ENCODE measurements at places on chromosomes 11 and 22. TPM values are rescaled to one million over a fixed set of nuclear protein-coding genes. Genes with fewer than 3 reads are reported as not detected.

Gene OR51L1
- total RNA-seq, result not detected

Gene TSPAN18
- total RNA-seq, result 1.1 TPM

Gene SERHL2
- 1.8 TPM for total RNA-seq

Gene MYOD1
- not detected for total RNA-seq

GRCh38 chr22:38923463-38924346 lies 33.7 kb upstream of the APOBEC3A start:
- H3K27me3 ChIP-seq, result peaks cover 40% of the 10 kb centered on the region
- H3K36me3 ChIP-seq, result no peaks in the 10 kb centered on the region
- DNase-seq, result no peak

DNA sequence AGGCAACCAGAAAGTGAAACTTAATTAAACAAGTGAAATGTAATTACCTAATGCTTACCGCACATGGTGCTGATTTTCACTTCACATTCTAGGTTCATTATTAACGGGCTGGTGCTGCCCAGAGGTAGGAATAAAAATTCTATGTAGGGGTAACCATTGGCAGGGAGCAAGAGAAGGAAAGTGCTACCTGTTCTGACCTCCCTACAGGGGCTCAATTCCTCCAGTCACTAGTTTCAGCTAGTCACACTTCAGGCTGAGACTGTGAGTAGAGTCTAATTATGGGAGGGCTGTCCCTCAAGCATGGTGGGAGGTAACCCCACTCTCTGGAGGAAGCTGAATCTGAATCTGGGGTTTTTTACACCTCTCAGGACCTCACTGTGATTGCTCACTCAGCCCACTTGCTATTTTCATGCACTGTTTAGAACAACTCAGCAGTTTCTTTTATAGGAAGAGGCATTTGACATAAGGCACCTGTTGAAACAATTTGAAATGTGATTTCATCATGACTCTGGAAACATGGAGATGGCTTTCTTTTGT lies 75.4 kb downstream of the MAML2 start:
- no peak overlapping the region for H3K4me3 ChIP-seq
- no peaks in the 10 kb centered on the region for H3K27me3 ChIP-seq
- peaks cover 50% of the 10 kb centered on the region for H3K36me3 ChIP-seq
- no peak for DNase-seq
- peaks cover 61% of the 10 kb centered on the region for H3K4me1 ChIP-seq

DNA sequence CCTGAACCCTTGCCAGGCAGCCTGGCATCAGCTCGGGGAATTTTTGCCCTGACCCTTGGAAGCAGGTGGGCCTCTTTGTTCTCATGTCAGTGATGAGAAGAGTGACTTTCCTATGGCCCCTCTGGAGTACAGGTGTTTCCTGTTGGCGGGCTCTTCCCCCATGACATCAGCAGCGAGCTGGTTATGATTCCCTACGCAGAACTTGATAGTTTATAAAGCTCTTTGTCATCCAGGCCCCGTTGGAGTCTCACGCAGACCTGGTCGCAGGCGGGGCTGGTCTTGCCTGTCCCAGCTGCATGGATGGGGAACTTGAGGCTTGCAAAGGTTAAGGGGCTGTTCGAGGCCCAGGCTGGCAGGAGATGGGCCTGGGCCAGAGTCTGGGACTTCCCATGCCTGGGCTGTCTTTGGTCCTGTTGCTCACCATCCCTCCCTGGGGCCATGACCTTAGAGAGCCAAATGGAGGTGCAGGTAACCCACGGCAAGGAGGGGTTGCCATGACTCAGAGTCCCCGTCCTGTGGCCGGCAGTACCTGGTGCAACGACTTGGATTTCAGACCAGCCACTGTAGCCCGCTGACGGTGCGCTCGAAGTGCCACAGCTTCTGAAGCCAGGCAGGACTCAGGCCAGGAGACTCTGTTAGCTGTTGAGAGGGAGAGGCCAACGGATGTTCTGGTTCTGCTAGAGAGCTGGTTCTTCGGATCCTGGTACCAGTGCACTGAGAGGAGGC lies 45.9 kb upstream of the PPP6R3 start:
- H3K27me3 ChIP-seq, result no peaks in the 10 kb centered on the region
- DNase-seq, result no peak
- H3K4me1 ChIP-seq, result peaks cover 2% of the 10 kb centered on the region
- no peak overlapping the region for H3K27ac ChIP-seq
- no peaks in the 10 kb centered on the region for H3K36me3 ChIP-seq

- H3K27me3 ChIP-seq, result peaks cover 50% of the 10 kb centered on the region
- H3K36me3 ChIP-seq, result no peaks in the 10 kb centered on the region
Observed at GRCh38 chr11:18700872-18701271, 2.3 kb downstream of the TMEM86A start.

DNA sequence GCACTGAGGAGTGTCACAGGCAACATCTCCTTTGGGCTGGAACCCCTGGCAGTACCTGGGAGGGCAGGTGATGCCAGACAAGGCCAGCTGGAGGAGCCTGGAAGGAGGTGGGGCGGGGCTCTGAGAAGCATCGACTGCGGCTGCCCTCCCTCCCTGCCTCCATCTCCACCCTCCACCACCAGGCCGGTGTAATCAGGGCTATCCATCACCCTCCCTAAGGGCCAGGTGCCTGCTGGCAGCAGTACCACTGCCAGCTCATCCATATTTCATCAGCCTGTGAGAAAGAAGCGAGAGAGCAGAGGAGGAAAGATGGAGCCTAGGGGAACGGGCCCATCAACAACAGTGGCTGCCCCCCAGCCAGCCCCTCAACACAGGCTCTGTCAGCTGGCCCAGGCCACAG lies 51.4 kb upstream of the RASD2 start:
- H3K27me3 ChIP-seq, result peaks cover 3% of the 10 kb centered on the region
- DNase-seq, result no peak
- H3K27ac ChIP-seq, result no peak overlapping the region
- no peaks in the 10 kb centered on the region for H3K4me1 ChIP-seq
- H3K4me3 ChIP-seq, result no peak overlapping the region

DNA sequence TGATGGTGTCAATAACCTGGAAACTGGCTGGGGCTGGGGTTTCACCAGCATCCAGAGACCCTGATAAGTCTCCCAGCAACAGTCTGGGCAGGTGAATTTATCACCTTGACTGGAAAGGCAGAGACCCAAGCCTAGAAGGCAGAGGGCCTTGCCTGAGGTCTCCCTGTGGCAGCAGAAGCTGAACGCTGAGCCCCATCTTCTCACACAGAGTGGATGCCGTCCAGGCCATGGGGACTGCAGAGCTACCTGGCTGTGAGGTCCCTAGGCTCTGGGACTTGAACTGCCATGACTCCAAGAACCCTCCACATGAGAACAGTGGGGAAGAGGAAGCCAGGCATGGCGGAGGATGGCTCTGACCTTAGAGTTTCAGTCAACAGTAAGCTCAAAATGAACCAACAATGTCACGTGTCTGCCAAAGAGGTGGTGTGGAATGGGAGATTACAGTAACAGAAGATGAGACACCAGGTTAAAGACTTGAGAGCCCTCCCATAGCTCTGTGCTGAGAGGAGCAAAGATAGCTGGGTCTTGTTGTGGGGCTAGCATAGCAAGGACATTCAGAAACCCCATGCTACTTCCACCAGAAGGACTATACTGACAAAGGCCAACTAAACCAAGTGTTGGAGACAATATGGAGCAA lies 79.1 kb upstream of the LINC01488 start:
- H3K27ac ChIP-seq, result no peak overlapping the region
- no peak overlapping the region for H3K4me3 ChIP-seq
- no peaks in the 10 kb centered on the region for H3K36me3 ChIP-seq
- no peak for DNase-seq
- H3K27me3 ChIP-seq, result peaks cover 18% of the 10 kb centered on the region
- peaks cover 7% of the 10 kb centered on the region for H3K4me1 ChIP-seq

- no peak overlapping the region for H3K27ac ChIP-seq
- no peaks in the 10 kb centered on the region for H3K27me3 ChIP-seq
- H3K36me3 ChIP-seq, result peaks cover 4% of the 10 kb centered on the region
- DNase-seq, result no peak
- H3K4me3 ChIP-seq, result no peak overlapping the region
Observed at GRCh38 chr22:40482391-40482790, 112.0 kb downstream of the SGSM3 start.
